ENCODE measurements at places on chromosomes 2 and 18. TPM values are rescaled to one million over a fixed set of nuclear protein-coding genes. Genes with fewer than 3 reads are reported as not detected.
A peak's percentile ranks its signal among the peaks of the same experiment; 100 is the strongest.

GRCh38 chr2:143953451-143954030, 566.4 kb downstream of the ZEB2 start:
- no peak for DNase-seq

DNA sequence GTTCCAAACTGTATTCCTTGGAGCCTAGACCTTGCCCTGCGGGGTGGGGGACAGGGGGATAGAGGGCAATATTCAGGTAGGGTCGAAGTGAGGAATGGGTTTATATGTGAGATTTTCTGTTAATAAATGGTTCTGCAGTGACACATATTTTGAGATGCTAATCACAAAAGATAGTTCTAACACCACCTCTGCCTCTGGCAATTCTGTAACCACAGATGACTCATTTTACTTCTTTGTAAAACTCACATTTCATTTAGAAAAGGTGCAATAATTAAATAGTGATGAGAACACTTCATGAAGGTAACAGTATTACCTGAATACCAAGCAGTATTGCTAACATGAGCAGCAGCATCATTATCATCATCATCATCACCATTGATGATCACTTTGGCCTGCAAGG, 306.6 kb downstream of the SUCLG1 start:
- DNase-seq, result no peak

DNA sequence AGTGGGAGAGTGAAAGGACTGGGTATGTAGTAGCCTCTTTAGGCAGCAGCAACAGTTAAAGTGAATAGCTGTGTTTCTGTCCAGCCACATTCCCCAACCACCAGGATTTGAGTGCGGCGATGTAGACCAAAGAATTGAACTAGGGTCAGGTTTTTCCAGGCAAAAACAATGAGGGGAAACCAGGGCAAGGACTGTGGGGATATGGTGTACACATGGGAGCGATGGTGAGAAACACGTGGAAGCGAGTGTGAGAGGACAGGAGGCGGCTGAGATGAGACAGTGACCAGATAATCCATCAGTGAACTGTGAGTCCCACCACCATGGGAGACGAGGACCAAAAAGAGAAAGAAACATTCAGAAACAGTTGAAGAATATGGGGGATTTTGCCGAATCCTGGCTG, 409.5 kb downstream of the TSN start:
- DNase-seq, result no peak

DNA sequence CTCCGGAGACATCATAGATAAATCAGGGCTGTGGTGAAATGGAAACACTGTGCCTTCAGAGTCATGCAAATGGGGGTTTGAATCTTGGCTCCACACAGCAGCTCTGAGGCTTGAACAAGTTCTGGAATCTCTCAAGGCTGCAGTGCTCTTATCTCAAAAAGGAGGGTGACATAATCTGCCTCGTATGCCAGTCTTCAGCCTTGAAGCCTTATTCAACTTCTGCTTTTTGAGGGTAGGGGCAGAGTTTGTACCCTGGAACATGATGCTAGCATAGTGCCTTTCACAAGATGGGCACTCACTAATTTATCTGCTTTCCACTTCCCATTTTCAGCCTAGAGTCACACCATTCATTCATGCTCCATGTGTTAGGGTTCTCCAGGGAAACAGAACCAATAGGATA, 42.3 kb downstream of the GATA6 start:
- no peak for DNase-seq

DNA sequence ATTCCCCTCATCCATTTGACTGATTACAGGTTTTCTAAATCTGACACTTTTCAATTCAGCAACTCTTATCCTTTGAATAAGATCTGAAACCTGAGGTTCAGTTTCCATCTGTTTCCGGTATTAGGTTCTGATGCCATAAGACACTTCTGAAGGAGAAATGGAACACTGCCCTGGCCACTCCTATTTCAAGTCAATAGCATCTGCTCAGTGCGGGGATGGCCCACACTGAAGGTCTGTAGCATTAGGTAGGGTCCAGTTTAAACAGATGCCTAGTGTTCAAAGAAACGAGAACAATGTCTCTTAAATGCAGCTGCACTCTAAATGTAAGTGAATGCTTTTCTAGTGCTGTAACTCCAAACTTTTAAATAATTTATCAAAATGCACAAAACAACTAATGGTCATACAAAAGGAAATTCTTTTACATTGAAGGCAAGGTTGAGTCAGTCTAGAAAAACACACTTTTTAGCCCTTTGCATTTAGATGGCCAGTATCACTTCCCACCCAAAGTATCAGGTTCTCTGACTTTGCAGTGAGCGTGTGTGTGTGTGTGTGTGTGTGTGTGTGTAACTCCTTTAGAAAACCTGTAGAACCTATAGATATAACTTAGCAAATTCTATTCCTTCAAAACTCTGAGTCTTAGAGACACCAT, 78.2 kb downstream of the STK39 start:
- DNase-seq, result no peak

DNA sequence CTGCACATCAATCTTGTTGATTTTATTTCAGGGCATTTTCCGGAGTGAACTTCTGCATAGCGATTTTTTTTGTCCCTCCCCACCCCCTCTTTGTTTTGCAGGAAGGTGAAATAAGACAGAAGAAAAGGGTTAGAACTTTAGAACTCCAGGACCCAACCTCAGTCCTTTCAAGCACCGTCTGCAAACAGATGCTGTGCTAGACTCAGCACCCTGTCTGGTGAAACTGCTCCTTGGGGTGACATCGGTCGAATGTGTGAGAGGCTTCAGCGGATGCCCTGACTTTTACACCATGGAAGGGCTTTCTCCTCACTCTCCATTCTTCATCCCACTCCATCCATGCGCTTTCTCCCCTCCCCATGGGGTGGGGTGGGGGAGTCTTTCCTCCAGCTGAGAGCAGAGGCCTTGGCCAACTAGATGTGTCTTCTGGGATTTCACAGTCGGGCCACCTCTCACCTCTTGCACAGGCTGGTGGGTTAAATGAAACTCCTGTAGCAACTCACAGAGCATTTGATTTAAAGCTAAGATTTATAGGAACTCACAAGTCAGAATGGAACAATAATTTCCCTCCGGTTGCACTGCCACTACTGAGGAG, 43.3 kb upstream of the EDAR start:
- DNase-seq, result no peak

- peak; percentile 45 for DNase-seq
Measured at GRCh38 chr2:128424406-128425171, 105.9 kb upstream of the HS6ST1 start.

CYP26B1 gene
- 5.4 TPM for total RNA-seq

- DNase-seq, result peak; percentile 22
Measured at GRCh38 chr2:73776869-73777519, 2.9 kb downstream of the DUSP11 start.

SNTG2 gene
- total RNA-seq, result 1.1 TPM

TUBA4B gene
- total RNA-seq, result not detected

DNA sequence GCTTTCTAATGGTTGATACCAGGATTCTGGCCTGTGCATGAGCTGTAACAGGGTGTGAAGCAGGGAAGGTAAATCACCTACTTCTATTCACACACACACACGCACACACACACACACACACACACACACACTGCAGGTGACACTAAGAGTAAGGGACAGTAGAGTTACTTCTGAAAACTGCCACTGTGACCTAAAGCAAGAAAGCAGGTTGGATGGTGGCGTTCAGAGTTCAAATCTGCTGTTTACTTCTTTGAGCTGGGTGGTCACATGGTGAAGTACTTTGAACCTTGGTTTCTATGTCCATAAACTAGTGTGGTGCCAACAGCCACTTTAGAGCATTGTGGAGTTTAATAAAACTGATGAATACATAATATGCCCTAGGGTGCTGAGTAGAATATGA, 248.0 kb downstream of the PIEZO2 start:
- no peak for DNase-seq

DNA sequence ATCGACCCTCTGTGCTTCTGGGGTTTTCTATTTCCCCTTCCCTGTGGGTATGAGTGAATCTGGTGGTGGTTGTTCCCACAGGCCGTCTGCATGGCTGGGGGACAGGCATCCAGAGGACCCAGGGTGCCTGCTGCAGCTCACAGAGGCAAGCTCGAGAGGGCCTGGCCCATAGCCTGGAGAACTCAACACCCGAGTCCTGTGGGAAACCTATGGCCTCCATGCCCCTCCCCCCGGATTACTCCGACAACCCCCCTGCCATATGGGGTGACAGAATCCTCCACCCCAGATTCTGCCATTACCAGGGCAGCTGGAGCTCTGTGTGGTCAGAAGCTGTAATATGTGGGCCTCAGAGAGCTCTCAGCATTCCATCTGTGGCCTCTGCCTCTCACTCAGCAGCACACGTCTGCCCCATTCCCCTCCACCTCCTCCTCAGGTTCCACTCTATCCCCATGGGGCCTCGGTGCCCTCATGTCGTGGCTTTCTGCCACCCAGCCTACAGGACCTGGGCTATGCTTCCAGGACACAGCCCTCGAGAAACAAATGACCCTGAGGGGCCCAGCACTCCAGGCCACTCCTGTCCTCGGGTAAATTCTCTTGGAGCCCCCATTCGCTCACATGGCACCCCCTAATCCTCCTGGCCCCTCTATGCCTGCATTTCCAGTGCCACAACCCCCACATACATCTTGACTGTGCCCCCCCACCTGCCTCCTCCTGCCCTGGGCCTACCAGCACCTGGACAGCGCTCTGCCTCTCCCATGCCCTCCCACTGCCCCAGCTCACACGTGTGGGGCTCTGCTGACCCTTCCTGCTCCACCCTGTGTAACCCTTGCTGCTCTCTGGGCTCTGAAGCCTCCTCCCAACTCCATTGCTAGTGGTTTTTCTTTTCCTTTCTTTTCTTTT, 3.6 kb downstream of the MZT2A start:
- DNase-seq, result no peak

- no peak for DNase-seq
Measured at GRCh38 chr2:65344689-65345088, 87.7 kb downstream of the SPRED2 start.

ABCB11 gene
- not detected for total RNA-seq

PROKR1 gene
- total RNA-seq, result 0.10 TPM
